ENCODE measurements at places on chromosomes 12 and 14.

- DNase-seq: no peak
Measured at GRCh38 chr14:60878536-60878935, 102.3 kb downstream of the TRMT5 start.

DNA sequence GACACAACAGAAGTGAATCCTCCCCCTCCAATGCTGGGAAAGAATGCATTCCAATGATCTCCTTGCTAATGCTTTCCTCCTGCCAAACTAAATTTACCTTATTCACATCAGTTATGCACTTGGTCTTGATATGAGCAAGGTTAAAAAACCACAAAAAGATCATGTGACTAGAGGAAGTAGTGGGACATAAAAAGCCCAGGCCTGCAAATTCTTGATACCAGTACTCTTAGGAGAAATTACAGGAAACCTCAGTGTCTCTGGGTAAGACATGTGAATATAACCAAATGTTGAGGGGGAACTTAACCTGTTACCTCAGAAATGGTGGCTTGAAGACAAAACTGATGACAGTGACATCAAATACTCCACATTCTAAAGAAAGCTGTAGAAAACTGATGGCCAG is 427.1 kb downstream of the RPS29 start:
- no peak for DNase-seq

DNA sequence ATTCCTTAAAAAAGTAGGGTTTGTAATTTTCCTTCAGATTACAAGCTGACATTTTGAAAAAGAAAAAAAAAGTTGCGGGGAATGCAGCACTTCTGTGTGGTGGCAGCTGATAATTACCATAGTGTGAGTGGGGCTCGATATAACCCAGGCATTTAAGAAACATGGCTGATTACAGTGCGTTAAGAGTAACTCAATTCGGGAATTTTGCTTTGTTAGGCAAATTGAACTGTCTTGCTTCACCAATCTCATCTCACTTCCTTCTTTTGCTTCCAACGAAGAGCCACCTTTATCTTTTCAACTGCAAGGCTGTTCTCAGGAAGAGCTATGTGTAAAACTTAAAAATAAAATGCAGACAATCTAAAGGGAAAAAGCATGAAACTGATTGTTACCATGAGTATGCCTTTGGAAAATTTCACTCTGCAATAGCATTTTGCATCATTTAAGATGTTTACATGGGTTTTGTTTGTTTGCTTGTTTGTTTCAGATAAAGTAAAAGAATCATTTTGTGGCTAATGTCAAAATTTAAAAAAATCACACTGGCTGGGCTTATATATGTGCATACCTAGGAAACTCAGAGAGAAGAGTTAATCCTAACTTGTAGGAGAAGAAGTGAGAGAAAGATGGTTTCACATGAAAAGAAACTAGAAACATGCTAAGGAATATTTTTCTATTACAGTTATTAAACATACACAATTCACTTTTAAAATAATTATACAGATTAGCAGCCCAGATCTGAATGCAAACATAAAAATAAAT is 295.9 kb upstream of the ATP2B1 start:
- no peak for DNase-seq

GRCh38 chr12:42126963-42127362 is 17.7 kb downstream of the GXYLT1 start:
- DNase-seq: no peak

- DNase-seq: no peak
Measured at GRCh38 chr12:85564786-85565185, 271.4 kb downstream of the RASSF9 start.

- DNase-seq: peak; percentile 61
Measured at GRCh38 chr12:49200919-49201594, 12.2 kb upstream of the TUBA1A start.

DNA sequence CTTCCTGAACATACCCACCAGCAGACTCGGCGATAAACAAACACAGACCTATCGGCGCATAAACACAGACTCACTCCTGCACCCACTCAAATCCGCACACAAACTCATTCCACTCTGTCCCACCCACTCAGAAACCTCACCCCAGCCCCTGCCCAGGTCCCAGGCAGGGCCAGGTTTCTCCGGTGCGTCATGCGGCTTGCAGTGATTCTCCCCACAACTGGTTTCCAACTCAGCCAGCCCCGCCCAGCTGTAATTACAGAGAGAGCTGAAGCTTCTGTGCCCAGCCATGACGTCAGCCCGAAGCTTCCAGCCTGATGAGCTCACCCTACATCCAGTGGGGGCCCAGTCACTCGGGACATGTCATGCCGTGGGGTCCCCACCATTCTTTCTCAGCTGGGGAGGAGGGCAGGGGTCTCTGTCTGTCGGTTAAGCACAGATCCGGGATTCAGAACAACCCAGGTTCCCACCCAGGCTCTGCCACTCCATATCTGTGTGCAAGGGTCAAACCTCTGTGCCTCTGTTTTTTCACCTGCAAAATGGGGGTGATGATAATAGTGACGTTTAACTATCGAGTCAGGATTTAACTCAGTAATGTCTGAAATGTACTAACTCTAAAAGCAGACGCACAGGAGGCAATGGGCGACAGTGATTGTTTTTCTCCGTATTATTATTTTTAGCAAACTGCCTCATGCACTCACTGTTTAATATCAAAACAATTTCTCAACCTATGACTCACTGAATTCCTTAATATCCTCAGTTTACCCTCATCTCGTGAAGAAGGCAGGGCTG is 2.3 kb upstream of the HSPB8 start:
- DNase-seq: peak; percentile 72

Measured in tibial nerve (tissue), 4 donors.